Upper lobe of right lung (tissue), 1 donor: ENCODE measurements at places on chromosomes 6 and 20. TPM values are rescaled to one million over a fixed set of nuclear protein-coding genes. Genes with fewer than 3 reads are reported as not detected.

VWA7 gene
- total RNA-seq: 3.4 TPM

CDSN gene
- not detected for total RNA-seq

SAMD5 gene
- 19.6 TPM for total RNA-seq

SLC35B3 gene
- total RNA-seq: 16.9 TPM

DEFB132 gene
- total RNA-seq: not detected

WFDC11 gene
- not detected for total RNA-seq

UBE2V1 gene
- 83.2 TPM for total RNA-seq

FAM209A gene
- 0.87 TPM for total RNA-seq

PDYN gene
- not detected for total RNA-seq

ZNF831 gene
- 1.0 TPM for total RNA-seq

MYBL2 gene
- total RNA-seq: 1.0 TPM

BAG2 gene
- total RNA-seq: 7.1 TPM

C6orf15 gene
- not detected for total RNA-seq

PRKN gene
- 2.7 TPM for total RNA-seq

FITM2 gene
- total RNA-seq: 12.6 TPM
